ENCODE measurements at places on chromosomes 12 and 14.

DNA sequence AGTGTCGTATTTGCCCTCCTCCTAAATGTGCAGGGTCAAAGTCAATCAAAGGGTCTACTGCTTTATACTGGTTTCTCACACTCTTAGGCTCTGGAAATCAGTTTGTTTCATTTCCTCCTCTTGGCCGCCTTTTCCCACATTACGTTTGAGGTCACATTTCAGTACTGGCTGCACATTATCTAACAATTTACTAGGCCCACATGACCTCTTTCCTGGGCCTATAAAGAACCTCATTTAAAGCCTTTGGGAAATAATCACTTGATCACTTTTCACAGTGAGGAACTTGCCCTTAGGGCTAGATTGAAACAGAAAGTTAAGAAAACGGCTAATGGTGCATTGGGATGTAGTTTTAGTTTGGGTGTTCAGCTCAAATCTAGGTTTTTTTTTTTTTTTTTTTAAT, 497.5 kb downstream of the RERGL start:
- no peak for DNase-seq

GRCh38 chr12:103639983-103640382, 52.9 kb downstream of the STAB2 start:
- DNase-seq = no peak

DNA sequence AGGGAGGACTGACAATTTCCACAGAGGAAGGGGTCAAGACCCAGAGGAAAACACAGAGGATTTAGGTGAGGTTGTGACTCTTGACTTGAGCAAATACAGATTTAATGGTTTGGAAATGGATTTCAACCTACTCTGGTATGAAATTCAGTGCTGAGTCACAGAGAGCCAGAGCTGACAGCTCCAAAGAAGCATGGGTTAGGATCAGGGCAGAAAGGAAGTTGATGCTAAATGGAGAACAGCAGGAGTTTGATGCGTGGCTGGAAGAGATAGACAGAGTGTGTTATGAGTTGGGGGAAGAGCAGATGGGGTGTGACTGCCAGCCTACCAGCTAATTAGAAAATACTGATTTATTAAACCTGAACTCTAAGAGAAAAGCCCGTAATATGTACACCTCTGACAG, 272.6 kb downstream of the FOXG1 start:
- no peak for DNase-seq

DNA sequence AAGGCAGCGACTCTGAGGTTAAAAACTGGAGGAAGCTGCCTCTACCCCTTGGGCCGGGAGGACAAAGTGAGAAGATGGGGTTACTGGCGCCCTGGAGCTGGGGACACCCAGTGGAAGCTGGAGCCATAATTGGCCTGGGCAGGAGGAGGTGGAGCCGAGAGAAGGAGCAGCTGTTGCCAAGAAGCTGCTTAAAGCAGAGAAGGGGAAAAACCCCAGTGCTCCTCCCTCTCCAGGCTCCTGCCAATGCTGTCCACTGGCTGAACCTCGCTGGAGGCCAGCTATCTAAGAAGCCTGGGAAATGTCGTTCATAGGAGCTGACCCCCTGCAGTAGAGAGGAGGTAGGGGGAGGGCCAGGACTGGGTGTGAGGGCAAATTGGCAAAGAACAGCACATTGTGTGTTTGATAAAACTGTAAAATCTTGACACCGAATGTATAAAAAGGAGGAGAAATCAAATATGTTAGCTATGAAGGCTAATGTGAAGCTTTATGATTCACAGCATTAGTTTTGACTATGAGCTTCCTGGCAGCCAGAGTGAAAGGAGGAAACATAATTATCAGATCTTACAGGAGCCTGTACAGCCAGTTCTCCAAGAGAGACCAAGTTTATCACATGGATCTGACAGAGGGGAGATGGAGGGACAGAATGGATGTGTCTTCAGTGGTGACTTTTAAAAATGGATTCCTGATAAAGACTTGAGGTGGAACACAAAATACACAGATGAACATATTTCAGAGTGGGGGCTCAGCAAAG, 9.5 kb downstream of the HHIPL1 start:
- no peak for DNase-seq

- DNase-seq = no peak
Measured at GRCh38 chr12:86721713-86722397, 465.7 kb upstream of the MGAT4C start.

- DNase-seq = no peak
Measured at GRCh38 chr12:77609016-77609415, 221.7 kb upstream of the NAV3 start.

GRCh38 chr14:72615451-72616121, 278.3 kb downstream of the DPF3 start:
- DNase-seq = no peak

- no peak for DNase-seq
Measured at GRCh38 chr14:104370256-104370870, 209.2 kb upstream of the C14orf180 start.

GRCh38 chr12:117033382-117034221, 65.6 kb downstream of the TESC start:
- DNase-seq = no peak

DNA sequence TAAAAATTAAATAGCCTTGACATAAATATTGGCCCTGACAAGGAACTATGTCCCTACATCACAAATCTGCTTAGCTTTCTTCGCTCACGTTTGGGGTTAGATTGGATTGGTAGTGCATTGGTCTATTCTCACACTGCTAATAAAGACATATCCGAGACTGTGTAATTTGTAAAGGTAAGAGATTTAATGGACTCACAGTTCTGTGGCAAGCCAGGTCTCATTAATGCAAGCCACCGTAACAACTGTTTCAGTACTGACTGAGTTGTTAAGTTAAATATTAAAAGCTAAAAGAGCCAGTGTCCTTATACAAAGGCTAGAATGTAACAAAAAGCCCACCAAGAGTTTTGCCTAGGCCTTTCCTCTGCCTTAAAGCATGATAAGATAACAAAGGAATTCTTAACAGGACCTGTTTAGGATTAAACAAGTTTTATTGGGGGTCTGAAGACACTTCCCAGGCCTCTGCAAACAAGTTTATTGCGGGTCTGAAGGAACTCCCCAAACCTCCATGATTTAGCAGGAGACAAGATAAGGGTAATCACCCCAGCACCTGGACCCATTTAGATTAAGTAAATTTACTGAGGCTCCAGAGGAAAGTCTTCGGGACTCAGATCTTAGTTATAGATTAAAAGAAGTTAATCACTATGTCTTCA, 88.2 kb upstream of the PTGDR start:
- DNase-seq = no peak

DNA sequence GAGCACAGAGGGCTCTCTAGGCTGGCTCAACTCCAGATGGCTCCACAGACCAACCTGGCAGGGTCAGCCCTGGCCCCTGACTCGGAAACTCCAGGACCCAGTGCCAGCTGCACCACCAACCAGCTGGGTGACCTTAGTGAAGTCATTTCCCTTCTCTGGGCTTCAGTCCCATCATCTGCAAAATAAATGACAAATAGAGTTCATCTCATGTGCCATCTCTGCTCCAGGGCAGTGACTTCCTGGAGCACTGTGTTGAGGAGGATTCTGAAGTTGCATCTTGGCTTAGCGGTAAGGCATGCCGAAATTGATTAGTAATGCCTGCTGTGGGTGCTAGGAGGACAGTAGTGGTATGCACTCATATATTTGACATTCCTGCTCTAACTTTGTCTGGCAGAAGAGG, 31.5 kb downstream of the DTX1 start:
- no peak for DNase-seq

DNA sequence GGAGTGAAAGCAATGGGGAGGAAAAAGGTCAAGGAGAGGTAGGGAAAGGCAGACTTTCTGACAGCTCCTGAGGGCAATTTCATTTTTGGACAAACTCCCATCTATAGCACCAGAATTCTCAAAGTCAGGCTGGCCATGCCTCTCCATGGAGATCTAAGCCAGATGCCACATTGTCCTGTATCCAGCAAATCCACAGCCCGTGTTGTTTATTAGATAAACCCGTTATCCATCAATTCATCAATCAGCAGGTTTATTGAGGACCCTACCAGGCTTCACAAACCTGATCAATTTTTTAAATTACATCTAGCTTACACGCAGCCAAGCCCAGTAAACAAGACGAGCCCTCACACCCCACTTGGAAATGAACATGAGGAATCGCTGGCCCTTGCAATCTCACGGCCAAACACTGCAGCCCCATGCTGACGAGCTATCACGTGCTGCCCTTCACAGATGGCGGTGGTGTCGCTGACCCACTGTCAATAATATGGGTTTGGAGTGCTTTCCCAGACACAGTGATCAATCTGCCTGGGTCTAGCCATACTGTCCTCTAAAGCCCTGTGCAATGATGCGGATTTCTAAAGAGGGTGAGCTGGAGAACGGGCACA, 332.9 kb downstream of the DPF3 start:
- no peak for DNase-seq

- no peak for DNase-seq
Measured at GRCh38 chr14:98937021-98937420, 335.0 kb downstream of the BCL11B start.

DNA sequence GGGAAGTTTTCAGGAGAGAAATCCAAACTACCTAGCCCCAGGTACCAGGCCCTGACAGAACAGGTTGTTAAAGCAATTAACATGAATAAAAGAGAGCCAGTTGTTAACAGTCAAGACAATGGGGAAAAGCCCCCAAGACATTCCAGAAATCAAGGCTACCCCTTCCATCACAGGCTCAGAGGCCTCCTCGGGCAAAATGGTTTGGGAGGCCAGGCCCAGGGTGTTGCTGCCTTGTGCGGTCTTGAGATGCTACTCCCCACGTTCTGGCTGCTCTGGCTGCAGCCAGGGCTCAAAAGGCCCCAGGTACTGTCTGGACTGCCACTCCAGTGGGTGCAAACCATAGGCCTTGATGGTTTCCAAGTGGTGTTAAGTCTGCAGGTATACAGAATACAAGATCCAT, 7.0 kb downstream of the CRY1 start:
- no peak for DNase-seq

DNA sequence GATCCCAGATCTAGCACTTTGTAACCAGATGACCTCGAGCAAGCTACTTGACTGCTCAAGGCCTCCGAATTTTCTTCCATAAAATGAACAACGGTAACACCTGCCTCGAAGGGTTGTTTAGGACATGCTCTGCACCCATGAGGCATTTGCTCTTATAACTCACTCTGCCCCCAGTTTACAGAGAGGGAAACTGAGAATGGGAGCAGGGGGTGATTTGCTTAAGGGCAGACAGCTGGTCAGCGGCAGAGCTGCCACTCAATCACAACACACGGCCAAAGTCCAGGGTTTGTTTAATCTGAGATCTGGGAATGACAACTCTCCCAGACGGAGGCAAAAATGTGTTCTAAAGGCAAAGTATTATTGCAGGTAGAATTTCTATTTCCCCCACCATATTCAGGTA, 156.3 kb downstream of the RIMBP2 start:
- no peak for DNase-seq

All from inflammatory macrophage (primary cell).